ENCODE measurements at places on chromosomes 11 and 22. TPM values are rescaled to one million over a fixed set of nuclear protein-coding genes. Genes with fewer than 3 reads are reported as not detected.
A peak's percentile ranks its signal among the peaks of the same experiment; 100 is the strongest.

The CTSW gene
- 0.81 TPM for polyA plus RNA-seq

The FAU gene
- 1,052 TPM for polyA plus RNA-seq

The NOX4 gene
- polyA plus RNA-seq: 2.9 TPM

The PNPLA3 gene
- 0.39 TPM for polyA plus RNA-seq

The B3GAT1 gene
- polyA plus RNA-seq: 0.10 TPM

DNA sequence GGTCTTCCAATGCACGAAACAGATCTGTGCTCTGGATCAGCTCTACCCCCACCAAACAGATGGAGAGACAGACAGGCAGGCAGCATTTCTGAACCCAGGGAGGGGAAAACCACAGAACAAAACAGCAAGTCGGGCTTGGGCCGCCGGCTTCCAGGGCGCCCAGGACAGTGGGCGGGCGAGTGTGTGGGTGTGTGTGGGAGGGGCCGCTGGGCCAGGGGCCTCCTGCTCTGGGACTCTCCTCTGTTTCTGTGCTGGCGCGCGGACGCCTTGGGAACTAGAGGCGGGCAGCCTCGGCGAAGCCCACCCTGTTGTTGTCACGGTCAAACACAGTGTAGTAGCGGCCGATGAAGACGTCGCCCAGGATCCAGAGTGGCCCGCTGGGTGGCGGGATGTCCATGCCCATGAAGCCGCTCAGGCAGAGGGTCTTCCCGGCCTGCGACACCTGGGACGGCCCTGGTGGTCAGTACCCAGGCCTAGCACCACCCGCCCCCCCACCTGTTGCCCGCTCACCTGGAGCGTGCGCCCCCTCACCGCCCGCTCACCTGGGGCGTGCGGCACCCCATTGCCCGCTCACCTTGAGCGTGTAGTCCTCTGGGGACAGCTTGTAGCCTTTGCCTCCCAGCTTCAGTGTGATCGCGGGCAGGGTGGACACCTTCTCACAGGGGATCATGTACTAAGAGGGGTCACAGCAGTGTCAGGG, 3.0 kb upstream of the IFITM10 start:
- DNase-seq: no peak

DNA sequence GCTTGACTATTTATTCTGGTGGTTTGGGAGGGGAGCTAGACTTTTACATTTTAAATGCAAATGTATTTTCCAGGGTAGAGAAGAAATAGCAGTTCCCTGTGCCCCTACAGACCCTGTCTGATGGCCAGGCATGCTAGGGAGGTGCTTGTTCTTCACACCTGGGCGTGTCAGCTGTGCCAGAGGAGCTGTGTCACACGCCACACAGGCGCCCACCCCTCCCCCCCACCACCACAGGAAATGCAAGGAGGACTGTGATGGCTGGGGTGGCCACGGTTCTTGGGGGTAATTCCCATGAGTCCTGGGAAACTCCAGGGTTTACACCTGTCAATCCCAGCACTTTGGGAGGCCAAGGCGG, 82.2 kb downstream of the FLI1 start:
- no peak for DNase-seq

DNA sequence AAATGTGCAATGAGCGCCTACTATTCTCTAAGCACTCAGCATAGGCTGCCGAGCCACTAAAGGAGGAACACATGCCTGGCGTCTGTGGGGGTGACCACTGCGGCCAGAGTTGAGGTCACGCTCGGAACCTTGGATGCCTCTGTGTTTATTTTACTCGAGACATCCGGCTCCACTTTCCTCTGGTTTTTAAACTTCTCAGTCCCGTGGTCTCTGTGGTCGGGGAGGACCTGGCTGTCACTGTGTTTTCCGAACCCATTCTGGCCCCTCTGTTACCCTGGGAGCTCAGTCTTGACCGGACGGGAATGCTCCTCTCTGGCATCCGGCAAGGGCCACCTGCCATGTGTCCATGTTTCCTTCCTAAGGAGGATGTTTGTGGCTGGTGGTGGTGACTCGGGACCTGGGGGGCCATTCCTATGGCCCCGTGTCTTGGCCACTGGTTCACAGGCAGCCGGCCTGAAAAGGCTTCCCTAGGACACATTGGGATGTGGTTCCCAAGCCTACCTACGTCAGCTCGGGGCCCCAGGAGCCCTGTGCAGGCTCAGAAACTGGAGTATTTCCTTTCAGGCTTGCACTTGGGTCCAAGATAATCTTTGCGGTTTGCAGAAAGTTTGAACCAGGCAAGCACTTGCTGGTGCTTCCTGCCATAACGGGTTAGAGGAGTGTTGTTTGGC, 46.7 kb upstream of the PARVG start:
- no peak for DNase-seq

DNA sequence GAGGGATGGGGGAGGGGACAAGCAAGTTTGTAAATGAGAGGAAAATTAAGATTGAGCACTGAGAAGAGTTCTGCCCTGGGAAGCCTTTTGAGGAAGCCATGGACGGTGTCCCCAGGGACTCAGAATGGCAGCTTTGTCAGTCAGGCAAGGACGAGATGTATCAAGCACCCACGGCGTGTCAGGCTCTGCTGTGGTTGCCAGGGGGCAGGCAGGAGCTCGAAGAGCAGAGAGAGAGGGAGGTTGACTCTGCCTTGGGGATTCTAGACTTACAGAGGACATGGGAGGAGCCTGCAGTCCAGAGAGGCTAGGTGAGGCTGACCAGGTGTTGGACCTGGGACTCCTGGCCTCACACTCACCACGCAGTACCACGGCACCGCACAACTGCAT, 29.1 kb upstream of the SYT7 start:
- DNase-seq: no peak

GRCh38 chr22:46070803-46071450, 79.4 kb upstream of the PPARA start:
- DNase-seq: peak; percentile 86

DNA sequence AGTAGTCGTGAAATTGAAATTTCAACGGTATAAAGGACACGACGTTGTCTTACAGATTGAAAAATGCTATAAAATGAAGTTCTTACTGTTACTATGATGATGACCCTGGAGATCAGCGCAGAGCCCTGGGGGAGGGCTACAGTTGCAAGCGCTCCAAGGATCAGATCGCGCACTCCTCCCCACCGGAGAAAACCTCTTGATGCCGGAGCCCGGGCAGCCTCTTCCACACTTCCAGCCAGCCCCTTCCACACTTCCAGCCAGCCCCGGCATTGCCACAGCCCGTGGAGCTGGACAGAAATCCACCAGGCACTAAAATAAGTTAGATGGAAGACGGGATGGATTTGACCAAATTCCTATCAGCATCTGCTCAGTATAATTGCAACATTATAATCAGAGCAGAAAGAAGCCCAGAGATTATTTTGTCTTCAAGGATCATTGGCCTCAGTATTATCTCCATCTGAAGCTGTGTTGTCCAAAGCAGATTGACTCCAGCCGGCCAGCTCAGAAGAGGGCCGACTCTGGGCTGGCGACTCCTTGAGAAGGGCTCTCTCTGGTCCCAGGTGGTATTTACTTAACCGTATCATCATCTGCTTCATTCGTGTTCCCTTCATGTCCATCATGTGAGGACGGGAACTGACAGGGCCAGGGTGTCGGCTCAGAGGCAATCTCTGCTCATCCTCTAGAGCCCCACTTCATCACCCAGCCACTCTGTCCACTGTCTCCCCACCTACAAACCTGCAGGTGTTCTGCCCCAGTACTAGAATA, 777 bp upstream of the MICAL3 start:
- DNase-seq: no peak

GRCh38 chr11:133895551-133895950, 50.2 kb upstream of the SPATA19 start:
- DNase-seq: no peak

DNA sequence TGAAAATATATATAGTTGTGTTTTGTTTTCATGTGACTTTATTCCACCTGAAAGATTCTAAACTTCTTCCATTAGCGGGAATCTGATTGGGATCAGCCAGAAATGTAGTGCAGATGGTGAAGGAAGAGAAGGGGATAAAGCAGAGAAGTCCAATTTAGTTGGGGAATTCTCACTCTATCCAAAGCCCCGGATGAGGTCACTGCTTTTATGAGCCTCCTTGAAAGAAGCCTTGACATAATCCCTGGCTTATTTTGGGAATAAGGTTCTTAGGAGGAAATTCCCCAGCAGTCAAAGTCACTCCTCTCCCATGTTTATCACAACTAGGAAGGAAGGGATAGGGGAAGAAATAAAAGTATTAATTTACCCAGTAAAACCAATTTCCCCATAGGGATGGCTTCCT, 41.1 kb downstream of the OSBP start:
- DNase-seq: no peak

DNA sequence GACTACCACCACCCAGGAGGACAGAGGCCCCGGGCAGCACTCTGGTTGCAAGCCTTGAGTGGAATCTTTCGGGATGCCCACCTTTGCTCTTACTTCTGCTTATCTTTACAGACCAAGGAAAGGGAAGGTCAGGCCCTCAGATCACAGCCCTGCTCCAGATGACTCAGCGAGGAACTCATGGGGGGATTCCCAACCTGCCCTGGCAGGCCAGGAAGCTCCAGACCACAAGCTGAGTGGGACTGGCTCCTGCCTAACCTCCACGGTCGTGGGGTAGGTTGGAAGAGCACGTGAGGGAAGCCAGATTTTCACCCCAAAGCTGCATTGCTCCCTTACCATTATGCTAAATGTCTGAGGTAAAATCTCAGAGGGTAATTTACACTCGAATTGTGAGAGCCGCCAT, 11.8 kb downstream of the TBC1D10A start:
- no peak for DNase-seq

Data from hindlimb muscle (tissue), 1 donor.